ENCODE measurements at places on chromosomes 12 and 14.

DNA sequence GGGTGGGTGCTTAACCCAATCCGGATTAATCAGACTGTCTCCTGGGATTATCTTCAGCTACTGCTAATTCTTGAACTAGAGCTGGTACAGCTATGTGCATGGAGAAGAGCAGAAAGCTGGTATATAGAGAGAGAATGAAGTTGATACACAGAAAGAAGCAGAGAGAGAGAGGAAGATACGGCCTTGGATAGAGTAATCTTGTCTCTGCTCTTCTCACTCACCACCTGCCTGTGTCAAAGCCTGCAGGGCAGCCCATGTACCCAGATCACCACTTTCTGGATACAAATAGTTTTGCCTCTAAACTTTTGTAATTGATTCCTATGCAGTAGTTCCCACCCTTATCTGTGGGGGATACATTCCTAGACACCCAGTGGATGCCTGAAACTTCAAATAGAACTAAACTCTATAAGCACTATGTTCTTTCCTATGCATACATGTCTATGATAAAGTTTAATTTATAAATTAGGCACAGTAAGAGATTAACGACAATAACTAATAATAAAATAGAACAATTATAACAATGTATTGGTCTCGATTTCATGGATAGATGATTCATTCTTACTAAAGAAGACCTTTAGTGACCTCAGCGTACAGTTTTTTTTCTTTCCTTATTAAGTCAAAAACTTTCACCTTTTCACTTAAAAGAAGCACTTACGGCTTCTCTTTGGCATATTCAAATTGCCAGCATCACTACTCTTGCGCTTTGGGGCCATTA, 45.5 kb downstream of the YEATS4 start:
- DNase-seq = no peak

GRCh38 chr12:90826036-90826435, 128.9 kb downstream of the CCER1 start:
- no peak for DNase-seq

DNA sequence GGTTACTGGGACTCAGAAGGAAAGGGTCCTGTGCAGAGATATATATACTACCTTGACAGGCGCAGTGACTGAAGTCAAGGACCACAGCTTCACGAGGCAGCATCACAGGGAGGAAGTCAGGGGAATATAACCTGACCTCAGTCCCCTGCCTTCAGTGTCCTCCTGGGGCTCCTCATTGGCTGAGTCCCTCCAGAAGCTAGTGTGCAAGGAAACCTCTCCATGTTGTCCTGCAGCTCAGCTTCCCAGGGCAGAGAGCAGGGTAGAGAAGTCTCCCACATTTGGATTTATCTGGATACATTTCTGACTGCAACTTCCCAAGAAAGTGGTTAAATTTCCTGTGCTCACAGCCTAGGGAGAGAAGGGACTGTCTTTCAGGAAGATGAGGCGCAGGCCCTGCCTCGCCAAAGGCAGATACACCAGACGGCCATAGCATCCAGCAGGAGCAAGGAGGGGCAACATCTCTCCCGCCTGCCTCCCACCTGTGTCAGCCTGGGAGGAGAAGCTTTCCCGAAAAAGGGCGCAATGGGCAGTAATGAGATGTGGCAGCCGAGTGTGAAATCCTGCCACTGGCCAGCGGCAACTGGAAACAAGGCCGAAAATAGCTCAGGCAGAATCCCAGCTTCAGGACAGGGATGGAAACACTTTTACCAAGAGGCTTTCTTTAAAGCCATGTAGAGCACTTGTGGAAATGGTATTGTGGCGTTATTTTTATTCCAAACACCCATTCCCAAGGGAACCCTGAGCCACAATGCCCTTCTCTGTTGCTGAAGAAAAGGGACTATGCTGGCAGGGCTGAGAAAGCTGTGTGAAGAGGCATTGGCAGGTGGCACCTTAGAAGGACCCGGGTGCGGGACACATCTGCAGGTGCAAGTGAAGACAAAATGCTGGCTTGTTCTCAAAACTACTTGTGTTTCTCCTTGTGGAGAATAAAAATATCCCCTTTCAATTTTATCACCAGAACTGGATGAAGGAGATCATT, 54.9 kb upstream of the HIF1A start:
- DNase-seq = no peak

DNA sequence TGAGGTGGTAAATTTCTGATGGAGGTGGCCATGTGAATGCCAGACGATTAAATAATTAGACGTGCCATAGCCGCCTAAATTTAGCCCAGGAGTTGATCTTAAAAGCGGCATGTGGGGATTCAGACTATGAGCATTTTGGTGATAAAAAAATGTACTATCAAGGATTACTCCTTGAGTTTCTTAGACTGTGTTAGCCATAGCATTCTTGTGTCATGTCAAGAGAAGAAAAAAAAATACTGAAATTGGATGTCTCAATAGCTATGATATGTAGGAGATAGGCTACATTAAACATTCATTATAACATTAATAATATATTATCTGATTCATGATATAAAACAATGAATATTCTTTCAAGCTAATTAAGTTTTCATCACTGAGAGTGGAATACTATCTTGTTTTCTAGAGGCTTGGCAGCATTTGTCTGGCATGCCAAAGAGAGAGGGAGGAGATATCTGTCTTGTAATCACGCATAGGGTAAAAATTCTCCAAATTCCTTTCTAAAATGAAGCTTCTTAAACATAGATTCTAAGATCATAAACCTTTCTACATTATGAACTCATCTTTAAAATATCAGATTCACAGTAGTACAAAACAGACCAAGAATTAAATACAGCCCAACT, 727.0 kb downstream of the C12orf50 start:
- no peak for DNase-seq

DNA sequence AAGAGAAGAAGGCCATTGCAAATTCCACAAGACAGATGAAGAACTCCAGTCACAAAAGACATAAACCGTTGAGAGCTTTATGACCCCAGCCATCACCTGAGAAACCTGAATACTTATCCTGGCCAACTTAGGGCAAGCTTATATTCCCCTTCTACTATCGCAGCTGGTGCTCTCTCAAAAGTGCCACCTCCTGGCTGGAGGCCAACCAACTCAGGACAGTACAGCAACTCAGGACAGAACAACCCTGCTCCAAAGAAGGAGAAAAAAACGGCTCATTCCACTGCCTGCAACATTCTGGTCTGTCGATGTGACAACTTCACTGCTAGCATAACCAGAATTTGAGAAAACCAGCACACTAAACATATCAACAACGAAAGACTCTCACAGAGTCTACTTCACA, 9.7 kb upstream of the KRT6B start:
- no peak for DNase-seq

DNA sequence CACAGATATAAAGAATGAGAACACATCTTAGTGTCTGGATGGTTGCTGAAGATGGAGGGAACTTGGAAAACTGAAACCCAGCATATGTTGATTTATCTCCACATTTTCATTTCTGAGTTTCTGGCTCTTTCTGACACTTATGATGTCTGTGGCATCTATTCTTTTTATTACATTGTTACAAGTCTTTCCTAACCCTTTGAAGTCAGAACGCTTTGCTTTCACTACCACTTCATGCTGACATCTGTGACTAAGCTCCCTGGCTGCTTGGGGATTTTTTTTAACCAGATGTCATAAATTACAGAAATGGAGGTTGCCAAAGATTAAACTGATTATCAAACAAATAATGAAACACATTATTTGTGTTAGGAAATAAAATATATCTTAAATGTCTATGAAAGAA, 188.7 kb downstream of the KITLG start:
- DNase-seq = no peak

All from activated CD8-positive, alpha-beta T cell treated with anti-CD3 and anti-CD28 coated beads for 36 hours (primary cell).